ENCODE measurements at places on chromosomes 2 and 18.

DNA sequence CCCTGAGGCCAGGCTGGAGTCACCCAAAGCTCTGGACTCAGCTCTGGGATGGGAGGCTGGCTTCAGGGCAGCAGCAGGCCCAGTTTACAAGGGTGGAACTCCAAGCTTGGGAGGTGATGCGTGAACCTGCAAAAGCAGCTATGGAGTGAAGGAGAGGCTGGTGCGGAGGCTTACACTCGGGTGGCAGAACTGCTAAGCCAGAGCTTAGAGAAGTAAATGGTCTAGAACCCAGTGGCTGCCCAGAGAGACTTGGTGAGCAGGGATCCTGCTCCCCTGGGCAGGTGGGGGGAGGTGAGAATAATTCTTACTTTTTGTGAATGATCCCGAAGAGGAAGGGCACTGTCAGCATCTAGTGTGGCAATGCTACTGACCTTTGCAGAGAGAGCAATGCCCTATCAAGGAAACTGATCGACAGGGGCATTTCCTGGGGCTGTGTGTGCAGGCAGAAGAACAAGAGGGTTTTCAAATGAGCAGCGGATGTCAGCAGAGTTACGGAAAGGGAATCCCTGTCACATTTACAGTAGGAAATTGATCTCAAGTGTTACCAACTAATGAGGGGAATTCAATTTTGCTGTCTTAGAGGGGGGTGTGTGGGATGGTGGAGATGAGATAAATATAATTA lies 80.4 kb downstream of the TGFA start:
- no peak for DNase-seq

- no peak for DNase-seq
Measured at GRCh38 chr2:68974251-68974650, at the start of gene GKN1. TSS of gene GKN1 (plus strand) at chr2:68974636. CDS start at chr2:68974678, 42 bp downstream.

DNA sequence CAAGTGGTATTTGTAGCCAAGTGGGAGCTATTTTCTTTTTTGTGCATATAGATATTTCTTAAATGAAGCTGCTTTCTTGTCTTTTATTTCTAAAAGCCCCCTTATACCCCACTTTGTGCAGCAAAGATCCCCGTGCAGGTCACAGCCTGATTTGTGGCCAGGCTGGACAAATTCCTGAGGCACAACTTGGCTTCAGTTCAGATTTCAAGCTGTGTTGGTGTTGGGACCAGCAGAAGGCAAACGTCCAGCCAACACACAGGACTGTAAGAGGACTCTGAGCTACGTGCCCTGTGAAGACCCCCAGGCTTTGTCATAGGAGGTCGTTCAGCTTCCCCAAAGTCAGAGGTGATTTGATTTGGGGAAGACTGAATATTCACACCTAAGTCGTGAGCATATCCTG lies 21.9 kb downstream of the FOSL2 start:
- DNase-seq = no peak

DNA sequence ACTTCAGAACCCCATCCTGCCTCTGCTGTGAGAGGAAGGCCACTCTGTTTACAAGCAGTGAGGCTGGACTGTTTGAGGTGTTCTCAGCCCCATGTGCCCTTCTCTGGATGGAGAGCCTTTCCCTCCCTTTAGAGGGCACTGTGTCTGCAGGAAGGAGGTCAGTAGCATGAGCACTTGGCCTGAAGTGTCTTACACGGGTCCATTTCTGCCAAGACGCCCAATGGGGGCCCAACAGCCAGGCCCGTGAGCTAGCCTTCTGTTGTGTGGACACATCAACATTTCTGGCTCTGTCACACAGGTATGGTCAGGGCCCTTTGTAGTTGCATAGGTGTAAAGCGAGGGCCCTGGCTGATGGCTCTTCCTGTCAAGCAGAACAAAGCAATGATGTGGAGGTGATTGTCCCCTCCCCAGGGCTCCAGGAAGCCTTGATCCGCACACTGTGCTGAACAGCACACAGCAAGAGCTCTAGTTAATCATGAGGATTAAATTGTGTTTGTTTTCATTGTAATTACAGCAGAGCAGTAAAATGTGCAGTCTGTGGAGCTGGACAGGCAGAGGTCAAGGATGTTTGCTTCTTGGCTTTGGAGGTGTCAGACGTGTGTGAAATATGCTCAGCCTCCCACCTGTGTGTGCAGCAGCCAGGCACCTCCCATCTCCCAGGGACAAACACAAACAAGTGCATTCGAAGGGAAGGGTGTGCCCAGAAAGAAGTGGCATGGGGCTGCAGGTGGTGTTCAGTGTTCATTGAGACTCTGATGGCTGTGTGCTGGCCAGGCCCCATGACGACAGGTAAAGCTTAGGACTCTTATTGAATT lies 132.1 kb downstream of the SH3RF3 start:
- no peak for DNase-seq

DNA sequence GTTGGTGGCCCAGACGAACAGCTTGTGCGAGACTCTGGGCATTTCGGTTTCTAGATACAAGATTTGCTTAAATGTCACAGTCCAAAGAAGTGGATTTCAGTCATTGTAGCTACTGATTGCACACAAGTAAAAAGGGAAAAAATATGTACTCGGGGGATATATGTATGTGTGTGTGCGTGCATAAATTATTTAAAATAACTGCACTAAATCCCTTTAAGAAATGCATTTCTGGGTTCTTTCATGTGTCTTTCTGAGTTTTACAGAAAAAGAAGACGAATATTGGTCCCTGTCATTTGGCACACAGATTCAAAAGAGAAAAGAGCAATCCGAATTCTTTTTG lies 2.1 kb upstream of the EPHA4 start:
- DNase-seq = no peak

GRCh38 chr18:44973282-44973681 lies 292.6 kb downstream of the SETBP1 start:
- no peak for DNase-seq

- no peak for DNase-seq
Measured at GRCh38 chr18:853471-853870, 41.4 kb upstream of the YES1 start.

DNA sequence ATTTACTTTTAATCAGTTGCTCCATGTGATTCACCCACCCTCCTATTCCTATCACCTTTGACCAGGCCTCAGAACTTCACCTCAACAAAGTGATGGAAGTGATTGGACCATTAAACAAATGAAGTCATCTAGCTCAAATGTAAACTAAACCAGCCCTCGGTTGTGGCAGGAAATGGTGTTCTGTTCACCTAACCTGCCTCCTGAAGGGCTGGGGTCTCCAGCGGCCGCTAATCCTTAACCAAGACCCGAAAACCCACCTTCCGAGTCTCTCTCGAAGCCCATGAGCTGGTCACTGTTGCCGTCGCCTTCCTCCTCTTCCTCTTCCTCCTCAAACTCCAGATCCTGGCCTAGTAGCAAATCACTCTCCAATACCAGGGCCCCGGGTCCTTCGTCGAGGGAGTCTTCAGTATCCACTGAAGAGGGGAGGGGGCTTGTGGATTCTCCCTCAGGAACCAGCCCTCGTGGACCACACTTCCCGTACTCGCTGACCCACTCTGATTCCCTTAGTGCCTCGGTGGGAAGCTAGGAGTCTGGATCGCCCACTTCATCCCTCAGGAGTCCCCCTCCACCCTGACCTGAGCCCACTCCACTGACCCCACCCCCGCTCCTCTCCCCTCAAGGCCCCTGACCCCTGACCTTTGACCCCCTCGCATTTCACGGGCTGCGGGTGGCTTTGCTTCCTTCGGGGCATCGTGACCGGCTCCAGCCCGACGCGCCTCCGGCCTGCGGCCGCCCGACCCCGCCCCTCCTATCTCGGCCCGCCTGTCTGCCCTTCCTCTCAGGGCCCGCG lies 503 bp downstream of the ZNF513 start:
- DNase-seq = no peak

DNA sequence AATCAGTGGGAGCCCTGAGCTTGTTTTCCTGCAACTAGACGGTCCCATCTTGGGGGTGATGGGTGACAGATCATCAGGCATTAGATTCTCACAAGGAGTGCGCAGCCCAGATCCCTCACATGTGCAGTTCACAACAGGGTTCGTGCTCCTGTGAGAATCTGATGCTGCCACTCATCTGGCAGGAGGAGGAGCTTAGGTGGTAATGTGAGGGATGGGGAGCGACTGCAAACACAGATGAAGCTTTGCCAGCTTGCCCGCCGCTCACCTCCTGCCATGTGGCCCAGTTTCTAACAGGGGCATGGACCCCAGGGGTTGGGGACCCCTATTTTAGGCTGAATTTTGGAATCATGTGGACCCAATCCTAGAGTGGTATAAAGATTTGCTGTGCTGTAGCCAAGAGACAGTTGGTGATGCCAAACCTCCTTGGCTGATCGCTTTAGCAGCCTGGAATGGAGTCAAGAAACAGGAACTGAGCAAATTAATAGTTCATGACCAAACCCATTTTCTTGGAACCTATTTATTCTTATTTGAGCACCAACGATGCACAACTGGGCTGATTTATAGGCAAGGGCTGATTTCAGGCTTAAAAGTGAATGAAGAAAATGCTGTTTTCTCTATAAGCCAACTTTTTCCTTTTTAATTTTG lies 25.7 kb downstream of the LPIN1 start:
- DNase-seq = no peak

- DNase-seq = no peak
Measured at GRCh38 chr18:62963507-62963906, 248.2 kb downstream of the PHLPP1 start.

DNA sequence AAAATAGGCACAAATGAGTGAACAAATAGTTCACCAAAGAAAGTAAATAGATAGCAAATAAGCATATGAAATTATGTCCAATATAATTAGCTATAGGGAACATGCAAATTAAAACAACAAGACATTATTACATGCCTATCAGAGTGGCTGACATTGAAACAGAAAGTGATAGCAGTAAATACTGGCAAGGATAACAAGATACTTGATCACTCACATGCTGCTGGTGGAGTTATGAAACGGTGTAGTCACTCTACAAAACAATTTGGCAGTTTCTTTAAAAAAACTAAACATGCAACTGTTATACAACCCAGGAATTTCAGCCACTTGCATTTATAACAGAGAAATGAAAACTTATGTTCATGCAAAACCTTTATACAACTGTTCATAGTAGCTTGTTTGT lies 439.2 kb upstream of the ACVR2A start:
- no peak for DNase-seq

DNA sequence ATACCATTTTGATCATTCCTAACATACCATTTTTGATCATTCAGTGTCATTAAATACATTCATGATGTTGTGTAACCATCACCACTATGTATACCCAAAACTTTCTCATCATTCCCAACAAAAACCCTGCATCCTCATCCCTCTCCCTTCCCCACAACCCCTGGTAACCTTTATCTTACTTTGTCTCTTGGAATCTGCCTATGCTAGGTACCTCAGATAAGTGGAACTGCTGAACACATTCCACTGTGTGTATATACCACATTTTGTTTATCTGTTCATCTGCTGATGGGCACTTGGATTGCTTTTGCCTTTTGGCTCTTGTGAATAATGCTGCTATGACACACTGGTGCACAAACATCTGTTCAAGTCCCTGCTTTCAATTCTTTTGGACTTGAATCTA lies 83.8 kb upstream of the TFCP2L1 start:
- DNase-seq = no peak

GRCh38 chr2:169715379-169716237 lies 18.0 kb upstream of the KLHL23 start:
- DNase-seq = peak; percentile 26

DNA sequence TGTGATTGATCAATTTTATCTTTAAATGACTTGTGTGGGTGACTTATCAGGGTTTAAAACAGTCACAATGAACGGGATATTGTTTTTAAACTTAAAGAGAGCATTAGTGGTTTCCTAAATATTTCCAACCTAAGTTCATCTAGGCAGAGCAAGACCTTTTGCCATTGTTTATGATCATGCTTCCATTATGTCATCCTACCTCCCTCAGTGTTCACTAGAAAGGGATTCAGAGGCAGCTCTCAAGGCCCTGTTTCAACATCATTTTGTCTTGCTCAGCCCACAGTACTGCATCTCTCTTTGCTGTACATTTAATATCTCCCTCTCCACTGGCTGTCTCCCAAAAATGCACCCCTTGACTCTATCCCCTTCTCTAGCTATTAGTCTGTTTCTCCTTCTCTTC lies 21.5 kb upstream of the PELI1 start:
- DNase-seq = no peak

DNA sequence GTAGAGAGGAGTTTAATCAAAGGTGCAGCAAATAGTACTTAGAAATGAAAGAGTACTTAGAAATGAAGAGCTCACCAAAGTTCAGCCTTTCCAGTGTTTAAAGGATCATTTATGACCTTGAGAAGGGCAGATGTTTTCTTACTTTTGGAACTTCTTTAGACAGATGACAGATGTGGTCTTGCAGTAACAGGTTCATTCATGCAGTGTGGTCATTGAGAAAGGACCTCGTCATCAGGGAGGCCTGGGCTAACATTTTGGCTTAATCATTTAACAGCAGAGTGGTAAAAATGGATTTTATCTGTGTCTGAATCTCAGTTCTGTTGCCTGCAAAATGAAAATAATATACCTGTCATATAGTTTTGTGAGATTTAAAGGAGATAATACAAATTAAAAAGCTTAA lies 75.1 kb upstream of the NT5C1B start:
- no peak for DNase-seq

DNA sequence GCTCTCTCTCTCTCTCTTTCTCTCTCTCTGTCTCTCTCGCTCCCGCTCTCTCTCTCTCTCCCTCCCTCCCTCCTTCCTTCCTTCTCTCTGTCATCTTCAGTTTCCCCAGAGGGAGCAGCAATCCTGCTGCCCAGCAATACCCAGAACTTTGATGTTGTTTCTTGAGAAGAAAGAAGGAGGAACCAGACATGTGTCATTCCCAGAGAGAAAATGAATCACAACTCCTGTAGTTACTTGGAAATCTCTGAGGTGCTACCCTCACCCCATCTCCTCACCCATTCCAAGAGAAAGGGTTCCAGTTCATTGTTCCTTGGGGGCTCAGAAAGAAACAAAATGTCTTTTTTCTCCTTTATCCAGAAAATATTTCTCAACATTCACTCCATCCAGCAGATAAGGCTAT lies 449.1 kb downstream of the TNS1 start:
- DNase-seq = no peak

DNA sequence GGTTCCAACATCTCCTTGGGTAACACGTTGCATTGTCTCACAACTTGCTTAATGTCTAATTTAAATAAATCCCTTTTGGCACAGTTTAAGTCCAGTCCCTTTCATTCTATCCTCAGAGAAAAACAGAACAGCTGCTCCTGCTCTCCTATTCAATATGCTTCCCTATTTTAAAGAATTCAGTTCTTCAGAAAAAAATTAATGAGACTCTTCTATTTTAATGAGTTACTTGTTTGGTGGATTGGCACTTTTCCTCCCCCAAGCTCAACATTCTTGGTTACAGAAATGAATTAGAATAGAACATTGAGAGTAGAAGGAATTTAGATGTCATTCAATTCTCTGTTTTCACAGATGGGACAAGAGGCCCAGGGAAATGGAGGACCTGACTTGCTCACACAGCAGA lies 116.9 kb upstream of the ATP8B1 start:
- no peak for DNase-seq

GRCh38 chr2:233821709-233822100 lies 32.6 kb downstream of the HJURP start:
- DNase-seq = no peak

GRCh38 chr18:75104483-75104882 lies 104.5 kb downstream of the PTGR3 start:
- DNase-seq = no peak

DNA sequence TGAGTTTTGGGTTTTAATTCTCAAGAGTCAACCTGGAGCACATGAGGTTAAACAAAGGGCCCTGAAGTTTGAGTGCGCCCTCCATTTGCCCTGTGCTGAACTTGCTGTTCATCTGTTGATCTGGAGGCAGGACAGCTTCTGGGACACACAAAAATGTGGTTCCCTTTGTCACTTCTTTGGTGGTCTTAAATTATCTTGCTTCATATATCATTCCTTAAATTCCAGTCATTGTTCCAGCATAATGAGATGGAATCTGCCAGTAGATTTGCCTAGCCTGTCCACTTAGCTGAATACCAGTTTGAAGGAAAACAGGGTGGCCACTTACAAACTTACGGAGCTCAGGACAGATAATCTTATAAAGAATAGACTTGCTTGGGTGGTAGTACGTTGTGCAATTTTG lies 916 bp downstream of the CETN1 start:
- no peak for DNase-seq

Data from right hindlimb (tissue), 1 donor.